ENCODE measurements at places on chromosomes 2 and 18.

DNA sequence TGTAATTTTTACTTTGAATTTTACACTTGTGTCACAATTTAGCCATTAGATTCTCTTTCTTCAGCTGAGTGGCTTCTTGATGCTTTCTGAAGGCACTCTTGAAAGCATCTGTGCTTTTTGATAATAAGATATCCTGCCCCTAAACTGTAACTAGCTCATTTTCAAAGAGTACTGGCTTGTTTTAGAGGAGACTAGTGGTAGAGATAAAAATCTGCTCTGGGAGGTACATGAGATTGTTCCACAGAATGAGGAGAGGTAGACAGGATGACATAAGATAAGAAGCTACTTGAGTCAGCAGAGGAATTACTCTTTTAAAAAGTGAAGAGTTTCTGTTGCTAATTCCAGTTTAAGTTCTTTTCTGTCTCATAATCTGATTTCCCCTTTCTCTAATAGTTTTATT is 10.6 kb downstream of the PLEKHB2 start:
- no peak for DNase-seq

DNA sequence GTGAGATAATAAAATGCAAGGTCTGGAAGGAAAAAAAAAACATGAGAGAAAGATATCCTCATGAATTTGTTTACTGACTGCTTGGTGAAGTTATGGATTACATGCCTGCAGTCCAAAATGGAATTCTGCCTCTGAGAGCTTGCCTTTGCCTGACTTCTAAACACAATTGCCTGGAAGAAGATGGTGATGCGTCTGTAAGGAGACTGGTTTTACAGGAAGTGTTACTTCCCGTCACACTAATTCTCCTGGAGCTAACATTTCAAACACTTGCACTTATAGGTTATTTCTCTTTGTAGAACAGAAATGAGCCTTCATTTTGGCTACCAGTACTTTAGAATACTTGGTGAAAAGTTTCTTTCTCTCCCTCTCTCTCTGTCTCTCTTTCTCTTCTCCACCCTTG is 884.3 kb downstream of the TSN start:
- no peak for DNase-seq

DNA sequence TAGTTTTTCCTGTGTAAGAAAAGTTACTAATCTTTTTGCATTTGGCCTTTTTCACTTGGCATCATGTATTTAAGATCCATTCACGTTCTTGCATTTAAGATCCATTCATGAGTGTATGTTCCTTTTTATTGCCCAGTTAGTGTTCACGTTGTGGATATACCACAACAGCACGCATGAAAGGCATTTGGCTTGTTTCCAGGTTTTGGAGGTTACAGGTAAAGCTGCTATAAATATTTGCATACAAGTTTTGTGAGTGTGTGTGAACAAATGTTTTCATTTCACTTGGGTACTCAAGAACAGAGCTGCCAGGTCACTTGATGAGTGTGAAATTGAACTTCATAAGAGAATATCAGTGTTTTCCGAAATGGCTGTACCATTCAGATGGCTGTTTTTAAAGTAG is 121.2 kb downstream of the CCBE1 start:
- no peak for DNase-seq

DNA sequence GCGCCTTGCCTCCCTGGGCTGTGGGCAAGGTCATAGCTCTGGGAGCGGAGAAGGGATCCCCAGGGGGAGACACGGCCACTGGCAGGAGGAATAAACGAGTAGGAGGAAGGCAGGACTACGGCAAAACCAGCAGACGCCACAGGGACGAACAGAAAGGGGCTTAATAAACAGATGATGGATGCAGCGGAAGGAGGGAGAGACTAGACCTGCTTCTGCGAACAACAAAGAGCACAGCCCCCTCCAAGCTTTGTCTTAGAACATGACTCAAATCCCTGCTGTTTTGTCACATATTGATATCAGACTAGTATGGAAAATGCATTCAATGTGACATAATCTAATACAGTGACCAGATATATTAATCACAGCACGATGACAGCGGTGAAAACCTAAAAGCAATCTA is 155.9 kb upstream of the TPO start:
- DNase-seq, result no peak

- peak; percentile 1 for DNase-seq
These were observed 177.4 kb downstream of the FIGN start for GRCh38 chr2:163558251-163559021.

DNA sequence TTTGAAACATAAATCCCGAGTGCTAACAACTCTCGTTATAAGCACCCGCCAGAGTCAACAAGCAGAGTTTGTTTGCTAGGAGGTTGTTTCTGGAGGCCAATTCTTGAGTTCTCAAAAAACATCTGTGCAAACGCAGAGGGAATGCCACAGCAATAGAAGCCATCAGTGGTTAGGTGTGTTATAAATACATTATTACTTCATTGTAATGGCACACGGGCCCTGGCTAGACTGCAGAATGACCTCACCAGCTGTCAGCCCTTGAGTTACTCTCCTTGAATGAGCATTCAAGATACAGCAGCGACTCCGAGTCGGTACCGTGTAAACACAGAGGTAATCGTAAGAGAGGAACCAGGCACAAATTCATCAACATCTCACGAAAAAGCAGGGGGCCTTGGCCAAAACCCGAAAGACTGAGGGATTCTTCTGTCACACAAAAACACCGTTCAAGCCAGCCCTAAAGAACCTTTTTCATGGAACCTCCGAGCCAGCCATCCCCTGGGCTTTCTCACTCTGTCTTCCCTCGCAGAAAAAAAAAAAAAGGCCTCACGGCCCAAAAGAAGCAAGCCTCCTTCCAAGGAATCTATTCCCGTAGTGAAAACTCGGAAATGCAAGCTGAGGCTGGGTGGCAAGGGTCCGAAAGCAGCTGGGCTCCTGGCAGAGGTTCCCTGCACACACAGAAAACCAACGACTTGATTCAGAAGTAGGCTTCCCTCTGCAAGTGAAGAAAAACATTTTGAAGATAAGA is 133.7 kb upstream of the MEIS1 start:
- DNase-seq, result no peak

- DNase-seq, result peak; percentile 87
These were observed 86.8 kb downstream of the FMNL2 start for GRCh38 chr2:152421521-152422370.

GRCh38 chr18:63564561-63564960 is 22.4 kb downstream of the SERPINB12 start:
- DNase-seq, result no peak

DNA sequence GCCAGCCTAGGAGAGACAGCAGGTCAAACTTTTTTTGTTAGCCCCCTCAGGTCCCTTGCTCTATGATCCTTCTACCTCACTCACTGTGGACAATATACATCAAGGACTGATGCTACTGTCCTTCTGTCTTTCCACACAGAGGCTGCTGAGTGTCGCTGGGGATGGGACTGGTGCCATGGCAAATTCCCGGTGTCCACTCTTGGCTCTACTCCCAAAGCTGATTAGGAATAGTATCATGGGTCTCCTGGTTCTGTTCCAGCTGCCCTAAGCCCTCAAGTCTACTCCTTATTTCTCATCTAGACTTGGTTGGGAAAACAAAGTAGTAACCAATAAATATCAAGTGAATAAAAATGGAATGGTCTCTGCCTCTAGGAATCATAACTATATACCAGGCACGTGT is 441.3 kb downstream of the TGIF1 start:
- no peak for DNase-seq

DNA sequence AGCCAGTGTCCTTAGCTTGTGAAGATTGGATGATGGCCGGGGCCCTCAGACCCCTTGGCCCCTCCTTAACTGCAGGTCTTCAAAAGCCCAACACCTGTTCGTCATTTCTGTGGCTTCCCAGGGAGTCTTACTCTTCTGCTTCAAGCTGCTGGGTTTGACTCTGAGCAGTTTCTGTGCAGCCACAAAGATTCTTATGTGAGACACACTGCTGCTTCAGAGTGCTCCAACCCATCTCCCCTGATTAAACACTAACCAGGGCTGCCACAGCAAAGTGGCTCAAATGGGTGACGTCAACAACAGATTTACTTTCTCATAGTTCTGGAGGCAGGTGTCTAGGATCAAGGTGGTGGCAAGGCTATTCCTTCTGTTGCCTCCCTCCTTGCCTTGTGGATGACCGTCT is 40.8 kb downstream of the TSN start:
- DNase-seq, result no peak

DNA sequence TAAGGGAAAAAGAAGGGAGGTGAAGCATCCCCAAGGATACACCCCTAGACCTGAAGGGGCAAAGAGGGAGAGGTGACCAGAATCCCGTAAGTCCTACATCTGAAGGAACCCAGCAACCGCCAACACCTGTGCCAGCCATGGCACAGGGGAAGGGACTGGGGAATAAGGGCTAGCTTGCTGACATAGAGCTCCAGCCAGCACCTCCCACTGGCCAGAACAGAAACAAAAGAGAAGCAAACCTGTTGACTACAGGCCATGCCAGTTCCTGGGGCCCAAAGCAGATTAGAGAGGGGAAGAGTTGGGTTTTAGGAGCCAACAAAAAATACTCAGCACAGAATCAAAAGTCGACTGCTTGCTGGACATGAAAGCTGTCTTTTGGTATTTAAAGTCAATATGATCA is 244.6 kb downstream of the SUCLG1 start:
- no peak for DNase-seq

DNA sequence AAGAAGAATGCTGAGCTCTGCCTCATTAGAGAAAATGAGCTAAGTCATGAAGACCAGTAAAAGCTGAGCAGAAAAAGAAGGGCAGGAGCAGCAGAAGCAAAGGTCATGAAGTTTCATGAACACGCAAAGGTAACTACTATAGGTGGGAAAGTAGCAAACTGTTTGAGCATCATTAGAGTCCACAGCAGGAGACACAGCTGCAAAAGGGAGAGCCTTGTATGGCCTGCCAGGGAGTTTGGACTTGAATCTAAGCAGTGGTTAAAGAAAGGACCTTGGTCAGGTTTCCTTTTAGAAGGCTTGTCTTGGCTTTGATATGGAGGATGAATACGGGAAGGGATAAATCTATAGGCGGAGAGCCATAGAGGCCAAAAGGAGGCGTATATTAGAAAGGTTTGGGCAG is 34.0 kb downstream of the DAPL1 start:
- no peak for DNase-seq

- no peak for DNase-seq
These were observed 7.0 kb upstream of the BMP10 start for GRCh38 chr2:68878071-68878711.

DNA sequence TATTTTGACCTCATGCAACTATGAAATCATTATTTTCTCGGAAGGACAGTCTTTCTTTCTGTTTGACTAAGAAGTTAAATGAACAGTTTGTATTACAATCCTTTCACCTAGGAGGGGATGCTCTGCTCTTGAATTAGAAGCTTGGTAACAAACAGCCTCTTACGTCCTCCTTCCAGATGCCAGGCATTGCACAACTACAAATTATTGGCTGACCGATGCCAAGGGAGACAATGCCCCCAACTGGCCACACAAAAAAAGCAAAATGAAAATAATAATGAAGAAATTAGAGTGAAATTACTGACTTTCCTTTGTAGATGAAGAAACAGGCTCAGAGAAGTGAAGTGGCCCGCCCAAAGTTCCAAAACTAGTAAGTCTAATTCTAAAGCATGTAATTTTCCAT is 177.9 kb downstream of the CYRIA start:
- peak; percentile 67 for DNase-seq

- DNase-seq, result no peak
These were observed 18.8 kb downstream of the PSMG2 start for GRCh38 chr18:12721495-12722275.

- peak; percentile 34 for DNase-seq
These were observed 296.3 kb downstream of the DYSF start for GRCh38 chr2:71749671-71750101.

DNA sequence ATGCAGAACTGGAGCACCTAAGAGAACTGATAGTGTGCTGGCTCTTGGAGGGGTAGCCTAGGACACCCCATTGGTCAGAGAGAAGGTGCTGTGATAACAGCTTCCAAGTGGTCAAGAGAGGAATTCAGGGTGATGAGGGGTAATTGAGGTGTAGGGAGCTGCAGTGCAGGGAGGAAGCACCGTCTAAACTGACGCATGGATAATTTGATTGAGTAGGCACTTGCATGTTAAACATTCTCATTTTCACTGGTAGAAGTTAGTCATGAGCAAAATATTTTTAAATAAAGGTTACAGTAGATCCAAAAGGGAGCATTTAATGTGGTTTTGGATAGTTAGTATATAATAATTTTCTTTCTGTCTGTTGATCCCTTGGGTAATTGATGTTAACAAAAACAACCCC is 155.1 kb upstream of the TCF4 start:
- DNase-seq, result no peak

DNA sequence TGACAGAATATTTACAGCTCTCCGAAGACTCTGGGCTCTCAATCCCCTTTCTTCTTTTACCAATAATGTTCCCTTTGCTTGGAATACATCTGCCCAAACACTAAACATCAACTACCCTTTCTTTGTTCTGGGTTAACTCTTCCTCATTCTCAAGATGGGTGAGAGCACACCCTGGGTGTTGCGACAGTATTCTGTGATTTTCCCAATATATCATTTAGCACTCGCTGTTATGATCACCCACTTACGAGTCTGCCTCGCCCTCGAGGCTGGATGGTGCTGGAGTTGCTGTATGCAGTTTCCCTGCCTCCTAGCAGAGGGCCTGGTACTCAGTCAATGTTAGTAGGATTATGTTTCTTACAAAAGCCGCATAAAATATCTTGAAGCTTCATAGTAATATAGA is 93.2 kb downstream of the SOCS6 start:
- no peak for DNase-seq

- DNase-seq, result no peak
These were observed 18.7 kb upstream of the LMAN1 start for GRCh38 chr18:59377613-59378337.

DNA sequence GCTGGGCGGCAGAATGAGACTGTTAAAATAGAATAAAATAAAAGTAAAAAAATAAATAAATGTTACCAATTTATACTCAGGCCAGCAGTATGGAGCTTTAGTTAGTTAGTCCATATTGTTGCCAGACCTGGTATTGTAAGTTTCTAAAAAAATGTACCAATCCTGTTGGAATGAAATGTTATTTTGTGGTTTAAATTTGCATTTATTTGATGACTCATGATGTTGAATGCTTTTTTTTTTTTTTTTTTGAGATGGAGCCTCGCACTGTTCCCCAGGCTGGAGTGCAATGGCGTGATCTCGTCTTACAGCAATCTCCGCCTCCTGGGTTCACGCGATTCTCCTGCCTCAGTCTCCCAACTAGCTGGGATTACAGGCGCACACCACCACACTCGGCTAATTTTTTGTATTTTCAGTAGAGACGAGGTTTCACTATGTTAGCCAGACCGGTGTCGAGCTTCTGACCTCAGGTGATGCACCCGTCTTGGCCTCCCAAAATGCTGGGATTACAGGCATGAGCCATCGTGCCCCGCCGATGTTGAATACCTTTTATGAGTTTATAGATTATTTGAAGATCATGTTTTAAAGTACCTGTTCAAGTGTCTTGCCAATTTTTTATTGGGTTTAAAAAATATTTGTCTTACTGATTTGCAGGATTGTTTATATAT is 5.7 kb upstream of the PTPRN start:
- DNase-seq, result peak; percentile 48

DNA sequence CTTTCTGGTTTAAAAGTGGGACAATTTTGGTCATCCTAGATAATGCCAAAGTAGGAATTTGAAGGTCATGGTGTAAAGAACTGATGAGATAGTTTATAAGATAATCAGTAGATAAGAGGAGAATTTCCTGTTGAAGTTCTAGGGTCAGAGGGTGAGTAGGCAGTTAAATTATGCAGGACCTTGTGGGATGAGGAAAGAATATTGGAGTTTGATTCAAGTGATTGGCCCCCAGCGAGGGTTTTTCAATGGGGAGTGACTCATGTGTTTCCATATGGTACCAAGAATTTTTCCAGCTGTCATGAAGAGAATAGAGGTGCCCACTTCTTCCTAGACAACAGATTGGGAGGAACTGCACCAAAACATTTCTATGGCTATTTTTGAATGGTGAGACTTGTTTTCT is 940.2 kb upstream of the ZEB2 start:
- DNase-seq, result peak; percentile 7

Measured in astrocyte of the hippocampus (primary cell).